ENCODE measurements at places on chromosomes 11 and 22. TPM values are rescaled to one million over a fixed set of nuclear protein-coding genes. Genes with fewer than 3 reads are reported as not detected.

KCNK4 gene
- not detected for total RNA-seq

RCOR2 gene
- 4.1 TPM for total RNA-seq

PYGM gene
- total RNA-seq = 136 TPM

APOA1 gene
- total RNA-seq = 29.8 TPM
